Mammary epithelial cell (primary cell): ENCODE measurements at places on chromosomes 4 and X. TPM values are rescaled to one million over a fixed set of nuclear protein-coding genes. Genes with fewer than 3 reads are reported as not detected.
A peak's percentile ranks its signal among the peaks of the same experiment; 100 is the strongest.

Gene MSANTD1
- 1.0 TPM for total RNA-seq

Gene ASB9
- total RNA-seq: 0.40 and 1.9 TPM in 2 replicates

Gene MAGED4
- total RNA-seq: 1.2 TPM

Gene RASSF6
- total RNA-seq: 35.3 and 84.3 TPM in 2 replicates

Gene CXCL11
- total RNA-seq: not detected

Gene CSN1S1
- not detected in 2 replicates for total RNA-seq

Gene HS3ST1
- 20.7 and 33.9 TPM in 2 replicates for total RNA-seq

Gene LUZP4
- not detected in 2 replicates for total RNA-seq

GRCh38 chr4:82428526-82428968, 1.7 kb downstream of the HNRNPDL start:
- no peak for DNase-seq

DNA sequence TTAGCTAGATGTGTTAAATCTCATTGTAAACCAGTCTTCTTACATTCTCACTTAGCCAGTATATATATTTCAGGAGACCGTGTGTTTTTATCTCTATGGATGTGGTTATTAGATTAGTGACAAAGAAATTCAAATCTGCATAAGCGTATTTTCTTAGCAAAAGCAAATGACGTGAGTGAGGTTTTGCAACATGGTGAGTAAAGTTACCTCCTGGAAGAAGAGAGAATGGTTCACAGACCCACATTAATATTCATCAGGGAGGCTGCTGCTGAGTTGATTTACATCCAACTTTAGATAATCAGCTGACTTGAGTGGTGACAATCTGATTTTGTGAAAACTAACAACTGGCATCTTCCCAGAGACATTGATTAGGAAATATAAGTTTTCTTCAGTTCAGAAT, 589.9 kb upstream of the GALNT7 start:
- DNase-seq: no peak

DNA sequence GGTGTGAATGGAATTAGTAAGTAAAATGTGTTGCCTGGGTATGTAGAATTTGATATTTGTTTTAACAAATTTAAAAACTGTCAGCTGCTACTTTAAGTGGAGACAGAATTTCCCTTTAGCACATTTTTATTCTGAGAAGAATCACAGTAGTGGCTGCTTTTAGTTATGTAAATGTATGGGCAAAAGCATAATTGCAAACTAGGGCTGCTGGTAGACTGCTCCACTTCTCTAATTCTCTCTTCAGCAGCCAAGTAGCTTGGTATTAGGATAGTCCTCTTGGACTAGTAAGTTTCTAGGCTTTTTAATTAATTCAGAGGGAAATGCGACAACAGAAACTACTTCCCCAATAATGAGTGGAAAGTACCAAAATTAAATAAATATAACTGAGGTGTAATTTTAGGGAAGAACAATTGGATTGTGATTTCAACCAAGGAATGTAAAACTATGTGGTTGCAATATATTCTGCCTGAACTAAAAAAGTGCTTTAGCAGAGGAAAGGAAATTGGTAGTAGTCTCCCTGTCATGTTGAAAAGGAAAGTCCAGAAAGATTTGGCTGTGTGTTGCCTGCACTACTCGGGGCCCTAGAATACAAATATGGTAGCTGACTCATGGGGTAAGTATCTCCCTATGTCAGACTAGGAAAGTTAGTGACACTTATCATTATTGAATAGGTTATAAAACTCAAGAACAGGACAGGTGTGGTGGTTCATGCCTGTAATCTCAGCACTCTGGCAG, 9.2 kb upstream of the EIF4E start:
- peak; percentile 50 for DNase-seq

DNA sequence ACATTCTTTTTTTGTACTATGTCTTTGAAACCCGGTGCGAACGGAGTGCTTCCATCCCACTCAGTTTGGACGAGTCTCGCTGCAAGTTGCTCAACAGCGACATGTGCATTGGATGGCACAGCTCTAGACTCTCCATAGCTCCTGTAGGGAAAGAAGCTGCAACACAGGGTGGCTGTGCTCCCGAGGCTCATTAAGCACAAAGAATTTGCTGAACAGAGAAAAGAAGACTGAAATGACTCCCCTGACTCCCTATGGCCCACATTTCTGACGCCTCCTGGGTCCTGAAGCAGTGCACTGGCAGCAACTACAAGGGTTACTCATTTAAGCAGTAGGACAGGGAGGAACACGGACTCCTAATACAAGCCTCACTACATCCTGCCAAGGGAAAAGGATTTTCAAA, 127.4 kb downstream of the SH3RF1 start:
- DNase-seq: no peak

GRCh38 chr4:123955167-123955800, 558.7 kb downstream of the SPRY1 start:
- DNase-seq: no peak

GRCh38 chrX:133913658-133914388, 71.6 kb downstream of the GPC3 start:
- no peak for DNase-seq

GRCh38 chrX:50799531-50799961, 14.4 kb downstream of the SHROOM4 start:
- peak; percentile 81 for DNase-seq

DNA sequence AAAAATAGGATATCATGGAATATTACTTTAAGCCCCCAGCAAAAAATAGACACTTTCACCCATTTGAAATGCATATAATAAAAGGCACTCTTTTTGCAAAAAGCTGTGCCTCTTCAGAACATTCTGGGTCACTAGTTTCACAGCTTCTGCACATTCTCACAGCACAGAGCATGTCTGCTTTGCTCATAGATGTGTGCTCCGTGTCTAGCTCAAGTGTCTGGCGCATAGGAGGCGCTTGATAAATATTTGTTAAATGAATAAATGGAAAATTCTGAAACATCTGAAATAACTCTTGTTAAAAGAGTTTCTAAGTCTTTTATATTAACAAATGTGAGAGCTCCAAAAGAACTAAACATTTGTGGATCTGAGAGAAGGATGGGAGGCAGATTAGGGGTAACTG, 275.2 kb downstream of the PTTG2 start:
- DNase-seq: no peak

DNA sequence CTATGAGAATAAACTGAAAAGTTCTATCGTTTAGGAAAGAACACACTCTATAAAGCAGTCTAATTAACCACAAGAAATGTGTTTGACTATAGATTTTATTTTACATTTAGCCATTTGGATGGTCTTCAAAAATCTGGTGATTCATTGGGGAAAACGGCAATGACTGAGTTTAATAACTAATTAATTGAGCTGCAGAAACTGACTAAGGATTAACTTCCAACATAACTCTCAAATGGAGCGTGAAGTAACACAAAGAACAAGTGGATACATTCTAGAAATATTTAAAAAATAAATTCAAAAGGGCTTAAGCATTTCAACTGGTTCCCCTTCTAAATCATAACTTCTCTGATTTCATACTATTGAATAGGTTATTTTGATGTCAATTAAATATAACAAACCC, 1582.4 kb downstream of the PCDH18 start:
- DNase-seq: no peak

- peak; percentile 72 for DNase-seq
These were observed 27.8 kb upstream of the ADH7 start for GRCh38 chr4:99462875-99463464.

DNA sequence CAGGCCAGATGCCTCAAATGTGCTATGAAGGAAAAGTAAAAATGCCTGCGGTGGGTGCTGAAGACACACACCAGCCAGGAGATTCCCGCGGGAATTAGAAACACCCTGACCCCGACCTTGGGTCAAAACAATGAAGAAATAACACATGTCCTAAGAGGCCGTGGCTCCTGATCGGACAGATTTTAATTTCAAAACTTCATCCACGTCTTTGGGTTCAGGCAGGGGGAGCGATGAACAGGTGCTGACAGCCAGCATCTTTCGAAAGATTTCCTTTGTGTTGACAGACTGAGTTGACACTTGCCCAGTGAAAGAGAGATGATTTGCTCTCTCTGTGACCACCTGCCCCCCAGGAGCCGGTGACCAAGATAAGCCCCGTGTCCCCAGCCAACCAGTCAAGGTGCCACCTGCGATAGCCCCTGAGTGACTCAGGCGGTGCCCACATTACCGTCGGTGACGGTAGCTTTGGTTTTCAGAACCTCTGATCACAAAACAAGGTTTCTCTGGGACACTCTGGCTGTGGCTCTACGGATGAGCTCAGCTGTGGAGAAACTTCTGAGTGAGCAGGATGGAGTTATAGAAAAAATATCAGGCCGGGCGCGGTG, 11.0 kb upstream of the IL3RA start:
- DNase-seq: no peak

DNA sequence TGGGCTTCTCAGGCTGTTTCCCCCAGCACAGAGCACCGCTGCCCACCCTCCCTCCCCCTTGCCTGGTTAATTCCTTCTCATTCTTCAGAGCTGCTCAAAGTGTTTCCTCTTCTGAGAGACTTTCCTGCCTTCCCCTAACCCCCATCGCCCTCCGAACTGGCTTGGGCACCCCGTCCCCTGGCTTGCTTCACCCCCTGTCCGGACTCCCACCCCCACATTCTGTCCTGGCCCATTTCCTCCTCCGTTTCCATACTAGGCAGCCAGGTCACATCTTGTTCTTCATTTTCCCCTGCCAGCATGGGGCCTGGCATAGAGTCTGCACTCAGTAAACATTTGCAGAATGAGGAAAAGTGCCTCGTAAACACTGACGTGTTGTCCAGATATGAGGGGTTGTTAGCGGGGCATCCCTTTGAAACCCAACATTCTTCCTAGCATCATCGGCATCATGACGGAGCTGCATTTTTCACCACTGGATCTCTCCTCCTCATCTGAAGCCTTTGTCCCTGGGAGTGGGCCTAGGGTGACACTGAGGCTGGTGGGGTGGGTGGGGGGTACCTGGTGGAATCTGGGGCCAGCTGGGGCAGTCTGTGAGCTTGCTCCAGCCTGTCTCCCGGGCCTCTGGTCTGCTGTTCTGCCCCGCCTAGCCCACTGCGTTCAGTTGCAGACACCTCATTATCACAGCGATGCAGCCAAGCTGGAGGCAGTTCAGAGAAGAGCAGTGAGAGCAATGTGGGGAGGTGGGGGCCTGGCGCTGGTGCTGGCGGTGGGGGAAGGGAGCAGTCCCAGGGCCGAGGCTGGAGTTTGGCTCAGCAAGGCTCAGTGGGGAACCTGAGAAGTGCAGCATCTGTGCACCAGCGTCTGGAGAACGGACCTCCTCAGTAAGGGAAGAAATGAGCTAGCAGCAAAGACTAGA, 149.4 kb upstream of the PJA1 start:
- DNase-seq: no peak

DNA sequence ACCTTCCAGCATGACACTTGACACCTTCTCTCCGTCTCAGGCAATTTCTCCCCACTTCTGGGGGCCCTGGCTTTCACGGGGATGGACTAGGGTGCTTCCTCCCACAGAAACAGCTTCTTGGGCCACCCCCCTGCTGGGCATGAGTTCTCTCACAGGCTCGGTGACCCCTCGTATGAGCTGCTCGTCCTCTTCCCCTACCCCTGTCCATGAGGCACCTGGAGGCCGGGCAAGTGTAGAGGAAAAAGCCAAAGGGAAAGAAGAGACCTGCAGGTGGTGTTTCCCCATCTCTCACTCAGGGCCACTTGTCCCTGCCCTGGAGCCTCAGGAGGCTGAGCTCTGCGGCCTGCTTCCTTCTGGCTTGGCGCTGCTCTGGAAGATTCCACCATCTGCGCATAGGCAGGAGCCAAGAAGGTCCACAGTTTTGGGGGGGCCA, 1.9 kb upstream of the RGS12 start:
- DNase-seq: no peak

DNA sequence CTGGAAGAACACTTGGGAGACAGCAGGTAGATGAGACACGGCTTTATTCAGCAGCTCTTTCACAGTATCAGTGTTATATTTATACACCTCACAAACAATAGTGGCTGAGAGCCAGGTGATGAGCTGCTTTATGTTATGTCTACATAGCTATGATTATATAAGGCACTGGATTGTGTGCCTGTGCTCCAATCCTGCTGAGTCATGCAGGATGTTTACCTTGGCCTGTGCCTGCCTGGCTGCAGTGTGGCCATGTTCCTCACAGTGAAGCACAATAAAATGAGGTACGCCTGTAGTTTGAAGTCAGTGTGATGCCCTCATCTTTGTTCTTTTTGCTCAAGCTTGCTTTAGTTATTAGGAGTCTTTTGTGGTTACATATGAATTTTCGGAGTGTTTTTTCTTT, 31.3 kb downstream of the CXCL13 start:
- DNase-seq: peak; percentile 97

- peak; percentile 12 for DNase-seq
These were observed 13.2 kb downstream of the TRIM2 start for GRCh38 chr4:153217440-153217839.

GRCh38 chr4:74111990-74112389, 13.0 kb upstream of the CXCL2 start:
- peak; percentile 96 for DNase-seq
